ENCODE measurements at places on chromosomes 5 and 9.

- no peak for DNase-seq
- H3K27ac ChIP-seq, result no peak overlapping the region
- no peaks in the 10 kb centered on the region for H3K27me3 ChIP-seq
- peaks cover 47% of the 10 kb centered on the region for H3K36me3 ChIP-seq
Measured at GRCh38 chr5:138180183-138180782, 1.4 kb downstream of the KIF20A start.

DNA sequence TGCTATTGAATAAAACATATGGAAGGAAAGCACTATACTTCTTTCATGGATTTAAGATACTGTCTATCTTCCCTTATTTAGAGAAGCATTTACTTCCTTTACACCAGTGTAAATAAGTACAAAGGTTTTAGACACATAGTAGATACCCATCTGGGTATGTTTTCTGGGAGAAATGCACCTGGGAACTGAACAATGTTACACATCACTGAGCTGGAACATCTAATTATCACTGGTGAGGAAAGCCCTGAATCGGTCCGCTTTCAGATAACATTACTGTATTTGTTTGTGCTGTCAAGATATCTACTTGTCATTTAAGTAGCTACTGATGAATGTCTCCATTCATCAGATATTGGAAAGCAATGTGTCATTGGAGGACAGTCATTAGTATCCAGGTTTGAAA lies 964.7 kb upstream of the PTPRD start:
- no peaks in the 10 kb centered on the region for H3K27me3 ChIP-seq
- H3K36me3 ChIP-seq, result no peaks in the 10 kb centered on the region
- DNase-seq, result no peak
- no peak overlapping the region for H3K4me3 ChIP-seq
- H3K4me1 ChIP-seq, result no peaks in the 10 kb centered on the region
- no peak overlapping the region for H3K27ac ChIP-seq

- no peak for DNase-seq
- H3K36me3 ChIP-seq, result no peaks in the 10 kb centered on the region
- H3K27me3 ChIP-seq, result peaks cover 4% of the 10 kb centered on the region
- H3K4me3 ChIP-seq, result no peak overlapping the region
- no peak overlapping the region for H3K27ac ChIP-seq
Measured at GRCh38 chr5:102229685-102230084, 66.4 kb downstream of the SLCO4C1 start.

GRCh38 chr5:98428806-98429205 lies 344.7 kb upstream of the RGMB start:
- H3K27ac ChIP-seq, result no peak overlapping the region
- H3K4me3 ChIP-seq, result no peak overlapping the region
- no peaks in the 10 kb centered on the region for H3K36me3 ChIP-seq

DNA sequence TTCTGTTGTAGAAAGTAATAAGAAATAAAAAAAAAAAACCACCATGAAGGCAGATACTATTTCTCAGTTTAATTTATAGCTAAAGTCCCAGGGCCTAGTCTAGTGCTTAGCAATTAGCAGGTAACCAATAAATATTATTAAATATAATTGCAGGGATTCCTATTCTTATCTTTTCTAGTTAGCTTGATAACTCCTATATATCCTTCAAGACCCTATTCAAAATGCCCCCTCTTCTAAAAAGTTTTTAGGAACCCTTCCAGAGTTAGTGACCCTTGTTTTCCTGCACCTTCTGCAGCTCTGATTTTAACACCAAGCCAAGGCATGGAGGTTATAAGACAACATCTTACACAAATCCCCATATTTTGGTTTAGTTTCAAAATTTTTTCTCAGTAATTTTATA lies 24.6 kb upstream of the ALDH1B1 start:
- H3K27me3 ChIP-seq, result peaks cover 13% of the 10 kb centered on the region
- peaks cover 3% of the 10 kb centered on the region for H3K4me1 ChIP-seq
- H3K36me3 ChIP-seq, result no peaks in the 10 kb centered on the region
- H3K27ac ChIP-seq, result no peak overlapping the region
- no peak overlapping the region for H3K4me3 ChIP-seq

- peaks cover 4% of the 10 kb centered on the region for H3K27me3 ChIP-seq
- H3K4me3 ChIP-seq, result no peak overlapping the region
- peaks cover 33% of the 10 kb centered on the region for H3K4me1 ChIP-seq
- DNase-seq, result no peak
- no peak overlapping the region for H3K27ac ChIP-seq
- peaks cover 17% of the 10 kb centered on the region for H3K36me3 ChIP-seq
Measured at GRCh38 chr5:179800696-179801201, 5.9 kb downstream of the MGAT4B start.

DNA sequence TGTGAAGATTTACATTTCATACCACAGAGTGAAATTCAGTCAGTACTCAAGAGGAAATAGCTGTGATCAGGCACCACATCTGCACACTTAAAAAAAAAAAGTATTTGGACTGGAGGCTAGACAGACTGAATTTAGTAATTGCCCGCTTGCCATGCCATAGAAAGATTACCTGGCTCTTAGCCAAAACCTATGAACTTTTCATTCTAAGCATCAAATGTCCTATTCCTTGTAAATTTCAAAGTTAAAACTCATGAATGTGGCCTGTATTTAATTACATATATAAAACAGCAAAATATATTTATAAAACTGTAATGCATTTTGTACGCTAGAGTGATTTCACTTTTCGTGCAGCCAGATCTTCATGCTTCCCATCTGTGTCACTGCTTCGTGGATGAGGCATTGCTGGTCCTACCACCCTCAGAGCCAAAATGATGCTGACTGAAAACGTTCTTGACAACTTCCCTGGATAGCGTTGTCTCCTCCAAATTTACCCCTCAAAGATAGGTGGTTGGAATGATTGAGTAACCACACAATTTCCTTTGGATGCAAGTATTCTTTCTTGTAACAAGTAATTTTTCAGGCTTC lies 447.9 kb upstream of the SGCD start:
- H3K36me3 ChIP-seq, result no peaks in the 10 kb centered on the region
- H3K4me3 ChIP-seq, result no peak overlapping the region
- H3K27ac ChIP-seq, result no peak overlapping the region
- H3K4me1 ChIP-seq, result no peaks in the 10 kb centered on the region

GRCh38 chr5:124416627-124417026 lies 329.8 kb downstream of the ZNF608 start:
- no peak overlapping the region for H3K27ac ChIP-seq
- H3K4me3 ChIP-seq, result no peak overlapping the region
- H3K4me1 ChIP-seq, result no peaks in the 10 kb centered on the region
- DNase-seq, result no peak
- H3K27me3 ChIP-seq, result no peaks in the 10 kb centered on the region

- no peaks in the 10 kb centered on the region for H3K27me3 ChIP-seq
- no peaks in the 10 kb centered on the region for H3K36me3 ChIP-seq
- no peaks in the 10 kb centered on the region for H3K4me1 ChIP-seq
- no peak for DNase-seq
- H3K4me3 ChIP-seq, result no peak overlapping the region
- no peak overlapping the region for H3K27ac ChIP-seq
Measured at GRCh38 chr5:123154886-123155445, 65.9 kb downstream of the PRDM6 start.

GRCh38 chr9:136054798-136055714 lies 40.0 kb downstream of the NACC2 start:
- no peak for DNase-seq
- H3K27ac ChIP-seq, result no peak overlapping the region
- H3K27me3 ChIP-seq, result peaks cover 48% of the 10 kb centered on the region

- H3K36me3 ChIP-seq, result no peaks in the 10 kb centered on the region
- H3K27me3 ChIP-seq, result peaks cover 3% of the 10 kb centered on the region
- H3K27ac ChIP-seq, result no peak overlapping the region
- no peak for DNase-seq
- H3K4me3 ChIP-seq, result no peak overlapping the region
Measured at GRCh38 chr5:107889387-107889786, 218.7 kb upstream of the EFNA5 start.

- H3K4me3 ChIP-seq, result no peak overlapping the region
- H3K36me3 ChIP-seq, result peaks cover 8% of the 10 kb centered on the region
Measured at GRCh38 chr5:116225281-116225922, 140.6 kb downstream of the COMMD10 start.

DNA sequence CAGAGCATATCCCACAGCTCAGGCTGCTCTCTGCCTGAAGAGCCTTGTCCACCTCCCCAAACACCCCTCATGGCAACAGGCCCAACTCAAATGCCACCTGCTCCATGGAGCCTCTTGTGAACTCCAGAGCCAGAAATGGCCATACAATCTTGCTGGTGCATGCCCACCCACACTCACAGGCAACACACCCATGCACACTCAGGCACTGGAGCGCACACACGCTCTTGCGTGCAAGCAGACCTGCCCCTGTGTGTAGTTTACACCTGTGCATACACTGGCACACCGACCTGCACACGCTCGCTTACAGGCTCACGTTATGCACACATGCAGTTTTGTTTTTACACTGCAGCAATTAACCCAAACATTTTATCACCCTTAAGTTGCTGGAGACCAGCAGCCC lies 40.0 kb downstream of the HRH2 start:
- H3K27ac ChIP-seq, result no peak overlapping the region
- no peaks in the 10 kb centered on the region for H3K27me3 ChIP-seq
- peaks cover 26% of the 10 kb centered on the region for H3K4me1 ChIP-seq
- no peak overlapping the region for H3K4me3 ChIP-seq
- peaks cover 42% of the 10 kb centered on the region for H3K36me3 ChIP-seq

- DNase-seq, result no peak
- no peak overlapping the region for H3K4me3 ChIP-seq
- no peaks in the 10 kb centered on the region for H3K4me1 ChIP-seq
- no peaks in the 10 kb centered on the region for H3K36me3 ChIP-seq
Measured at GRCh38 chr5:94779684-94780083, 161.2 kb downstream of the SLF1 start.

DNA sequence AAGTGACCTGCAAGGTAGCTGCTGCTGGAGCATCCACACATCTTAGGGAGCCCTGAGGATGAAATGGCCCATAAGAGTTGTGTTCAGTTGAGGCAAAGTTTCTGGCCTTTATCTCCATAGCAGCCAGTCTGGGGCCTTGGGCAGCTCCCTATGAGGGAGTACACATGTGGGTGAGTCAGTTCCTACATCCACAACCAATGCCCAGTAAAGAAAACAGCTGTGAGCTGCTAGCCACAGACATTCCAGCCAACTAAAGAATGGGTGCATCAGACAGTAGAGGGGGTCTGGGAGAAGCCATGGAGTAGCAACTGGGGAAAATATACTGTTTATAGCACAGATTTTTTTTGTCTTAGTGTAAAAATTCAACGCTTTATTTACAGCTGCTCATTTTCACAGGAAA lies 720.7 kb downstream of the TLE1 start:
- no peak overlapping the region for H3K27ac ChIP-seq
- no peaks in the 10 kb centered on the region for H3K4me1 ChIP-seq
- no peak for DNase-seq
- H3K36me3 ChIP-seq, result no peaks in the 10 kb centered on the region

- H3K27me3 ChIP-seq, result no peaks in the 10 kb centered on the region
- H3K36me3 ChIP-seq, result no peaks in the 10 kb centered on the region
- H3K4me1 ChIP-seq, result no peaks in the 10 kb centered on the region
Measured at GRCh38 chr5:110195288-110195687, 505.6 kb downstream of the MAN2A1 start.

DNA sequence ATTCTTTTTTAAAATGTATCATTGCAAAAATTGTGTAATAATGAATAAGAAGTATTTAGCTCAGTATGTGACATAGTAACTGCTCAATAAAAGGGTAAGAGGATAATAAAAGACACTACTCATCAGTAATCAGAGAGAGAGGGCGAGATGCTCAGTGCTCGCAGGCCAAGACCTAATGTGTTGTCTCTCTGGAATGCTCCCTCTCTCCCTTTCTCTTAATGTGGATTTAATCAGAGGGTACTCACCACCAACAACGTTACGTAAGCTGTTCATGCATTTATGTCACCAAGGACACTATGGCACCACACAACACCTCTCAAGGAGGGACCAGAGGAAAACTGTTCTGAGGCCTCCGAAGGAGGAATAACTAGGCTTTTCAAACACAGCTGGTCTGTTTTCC lies 42.5 kb downstream of the WHRN start:
- no peaks in the 10 kb centered on the region for H3K4me1 ChIP-seq
- peaks cover 10% of the 10 kb centered on the region for H3K27me3 ChIP-seq
- H3K36me3 ChIP-seq, result no peaks in the 10 kb centered on the region
- no peak overlapping the region for H3K27ac ChIP-seq
- no peak overlapping the region for H3K4me3 ChIP-seq
- DNase-seq, result no peak

DNA sequence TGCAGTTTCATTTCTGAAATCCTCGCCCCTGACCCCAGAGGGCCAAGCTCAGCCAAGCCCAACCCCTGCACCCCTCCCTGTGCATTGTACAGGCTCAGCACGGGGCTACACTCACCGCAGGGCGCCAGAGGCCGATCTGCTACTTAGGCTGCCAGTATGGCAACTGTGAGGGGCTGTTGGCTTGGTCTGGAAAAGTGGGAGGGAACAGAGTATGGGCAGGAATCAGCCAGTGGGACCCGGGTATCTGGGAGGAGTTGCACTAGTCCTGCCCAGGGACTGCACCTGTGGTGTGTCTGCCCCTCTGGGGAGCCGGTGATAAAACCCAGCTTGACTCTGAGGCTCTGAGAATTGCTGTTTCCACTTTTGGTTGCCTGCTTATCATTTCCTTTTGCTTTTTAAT lies 167.4 kb upstream of the KIF2A start:
- no peaks in the 10 kb centered on the region for H3K36me3 ChIP-seq
- H3K27ac ChIP-seq, result no peak overlapping the region
- no peak overlapping the region for H3K4me3 ChIP-seq
- peaks cover under 1% of the 10 kb centered on the region for H3K27me3 ChIP-seq

DNA sequence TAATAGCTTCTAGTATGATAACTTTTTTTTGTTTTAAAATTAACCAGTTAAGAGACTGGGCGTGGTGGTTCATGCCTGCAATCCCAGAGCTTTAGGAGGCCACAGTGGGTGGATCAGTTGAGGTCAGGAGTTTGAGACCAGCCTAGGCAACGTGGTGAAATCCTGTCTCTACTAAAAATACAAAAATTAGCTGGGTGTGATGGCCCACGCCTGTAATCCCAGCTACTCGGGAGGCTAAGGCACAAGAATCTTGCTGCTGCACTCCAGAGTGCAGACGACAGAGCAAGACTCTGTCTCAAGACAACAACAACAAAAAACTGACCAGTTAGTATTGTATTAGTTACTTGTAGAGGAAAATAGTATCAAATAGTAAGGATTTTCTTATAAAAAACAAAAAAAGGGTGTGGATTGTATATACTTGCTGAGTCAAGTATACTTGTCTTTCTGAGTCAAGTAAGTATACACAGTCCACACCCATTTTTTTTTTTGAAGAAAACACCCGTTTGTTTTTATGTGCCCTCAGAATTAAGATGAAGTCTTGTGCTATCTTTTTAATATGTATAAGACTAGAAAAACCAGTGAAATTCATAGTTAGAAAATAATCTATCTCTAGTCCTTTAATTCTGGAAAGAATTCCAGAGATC lies 25.3 kb downstream of the UBAP1 start:
- no peaks in the 10 kb centered on the region for H3K27me3 ChIP-seq
- H3K4me1 ChIP-seq, result peaks cover 9% of the 10 kb centered on the region
- no peak overlapping the region for H3K4me3 ChIP-seq
- peaks cover 12% of the 10 kb centered on the region for H3K36me3 ChIP-seq
- H3K27ac ChIP-seq, result no peak overlapping the region

DNA sequence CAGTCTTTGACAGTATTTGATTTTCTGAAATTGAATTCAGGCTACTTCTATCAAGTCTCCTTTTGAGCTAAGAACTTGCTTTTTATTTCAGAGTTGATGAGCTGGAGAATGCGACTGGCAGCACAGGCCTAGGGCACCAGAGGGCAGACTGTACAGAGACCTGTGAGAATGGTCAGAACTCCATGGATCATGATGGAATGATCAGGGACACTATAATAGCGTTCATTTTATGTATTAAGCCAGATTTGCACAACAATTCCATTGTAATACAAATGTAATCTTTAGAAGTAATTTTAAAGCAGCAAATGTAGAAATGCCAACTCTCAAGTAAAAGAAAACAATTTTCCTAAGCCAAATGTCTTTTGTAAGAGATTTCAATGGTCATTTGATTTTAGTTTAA lies 902.4 kb downstream of the NR2F1-AS1 start:
- H3K27me3 ChIP-seq, result no peaks in the 10 kb centered on the region
- H3K4me3 ChIP-seq, result no peak overlapping the region
- DNase-seq, result no peak
- H3K4me1 ChIP-seq, result no peaks in the 10 kb centered on the region
- no peak overlapping the region for H3K27ac ChIP-seq

Measured in activated naive CD4-positive, alpha-beta T cell treated with anti-CD3 and anti-CD28 coated beads, Interleukin-2, amount 10 ng/mL, durations not matched to agents 7 days and 5 days (primary cell).